ENCODE measurements at places on chromosomes 1 and 21.
A peak's percentile ranks its signal among the peaks of the same experiment; 100 is the strongest.

GRCh38 chr21:20301395-20301794 lies 696.8 kb upstream of the NCAM2 start:
- DNase-seq: no peak

DNA sequence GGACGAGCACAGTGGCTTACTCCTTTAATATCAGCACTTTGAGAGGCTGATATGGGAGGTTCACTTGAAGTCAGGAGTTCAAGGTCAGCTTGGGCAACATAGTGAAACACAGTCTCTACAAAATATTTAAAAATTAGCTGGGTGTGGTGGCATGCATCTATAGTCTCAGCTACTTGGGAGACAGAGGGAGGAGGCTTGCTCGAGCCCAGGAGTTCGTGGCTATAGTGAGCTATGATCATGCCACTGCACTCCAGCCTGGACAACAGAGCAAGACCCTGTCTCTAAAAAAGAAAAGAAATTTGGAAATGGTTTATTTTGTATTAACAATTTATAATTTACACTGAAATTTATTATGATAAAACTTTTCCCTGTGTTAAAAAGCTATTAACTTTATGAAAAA lies 1.7 kb upstream of the ANGPTL3 start:
- DNase-seq: no peak

GRCh38 chr1:95003433-95003738 lies 69.4 kb downstream of the ALG14 start:
- DNase-seq: no peak

DNA sequence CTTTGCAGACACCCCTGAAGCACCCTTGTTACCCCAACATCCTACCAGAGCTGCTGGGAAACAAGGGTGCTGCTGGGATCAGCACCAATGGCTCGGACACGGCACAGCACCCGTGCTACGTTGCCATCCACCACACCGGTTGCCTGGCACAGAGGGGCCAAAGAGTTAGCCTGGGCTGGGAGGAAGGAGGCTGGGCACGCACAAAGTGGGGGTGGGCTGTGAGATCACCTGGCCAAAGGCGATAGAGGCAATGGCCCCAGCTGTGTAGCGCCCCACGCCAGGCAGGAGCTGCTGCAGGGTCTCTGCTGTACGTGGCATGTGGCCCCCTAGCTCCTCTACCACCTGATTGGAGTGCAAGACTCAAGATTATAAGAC lies 5.6 kb downstream of the HPDL start:
- no peak for DNase-seq

DNA sequence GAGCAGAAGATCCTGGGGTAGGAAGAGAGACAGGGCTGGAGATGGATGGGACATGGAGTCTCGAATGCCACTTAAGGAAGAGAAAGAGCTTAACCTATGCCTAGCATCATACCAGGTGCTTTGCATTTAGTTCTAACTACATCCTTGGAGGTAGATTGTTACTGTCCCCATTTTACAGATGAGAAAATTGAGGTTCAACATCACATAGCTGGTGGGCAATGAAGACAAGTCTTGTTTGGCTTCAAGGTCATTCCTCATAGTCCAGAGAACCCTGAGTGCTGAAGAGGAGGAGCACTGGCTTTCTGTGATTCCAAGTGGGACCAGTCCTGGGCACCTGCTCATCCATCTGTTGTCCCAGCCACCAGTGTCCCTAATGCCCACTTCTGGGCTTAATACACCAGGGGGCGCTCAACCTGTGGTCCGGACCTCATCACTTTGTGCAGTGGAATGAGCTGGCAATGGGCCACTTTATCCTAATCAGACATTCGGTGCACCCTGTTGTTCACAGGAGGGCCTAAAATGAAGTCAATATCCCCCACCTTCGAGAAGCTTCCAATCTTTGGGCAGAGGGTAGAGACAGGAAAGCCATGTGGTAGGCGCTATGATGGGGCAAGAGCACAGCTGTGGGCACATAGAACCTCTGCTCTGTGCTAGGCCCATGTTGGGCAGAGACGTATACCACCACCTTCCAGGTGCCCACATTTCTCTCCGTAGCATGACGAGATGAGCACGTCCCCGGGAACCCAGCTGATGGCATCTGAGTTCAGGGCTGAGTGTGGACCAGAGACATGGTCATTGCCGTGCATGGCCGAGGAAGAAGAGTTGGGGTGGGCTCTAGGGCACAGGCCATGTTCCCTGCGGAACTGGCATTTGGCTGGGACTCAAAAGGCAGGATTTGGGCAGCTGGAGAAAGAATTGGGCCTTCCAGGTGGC lies 9.2 kb downstream of the RPS6KA1 start:
- no peak for DNase-seq

DNA sequence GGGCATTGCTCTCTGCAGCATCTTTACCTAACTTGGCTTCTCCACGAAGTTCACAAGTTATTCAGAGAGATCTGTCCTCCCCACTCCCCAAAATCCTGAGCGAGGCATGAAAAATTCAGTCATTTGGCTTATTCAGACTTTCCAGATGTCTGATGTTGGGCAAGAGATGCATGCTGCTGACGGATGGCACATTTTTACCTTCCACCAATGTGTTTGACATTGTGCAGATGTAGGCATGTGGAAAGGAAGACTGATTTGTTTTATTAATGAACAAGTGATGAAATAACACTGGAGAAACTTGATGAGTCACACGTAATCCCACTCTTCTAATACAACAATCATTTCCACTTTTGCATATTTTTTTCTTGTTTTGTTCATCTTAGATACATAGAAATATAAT lies 86.7 kb downstream of the C1orf94 start:
- DNase-seq: no peak

GRCh38 chr1:25647106-25647505 lies 30.5 kb downstream of the MAN1C1 start:
- no peak for DNase-seq

- DNase-seq: peak; percentile 42
These were observed 21.7 kb downstream of the BTG2 start for GRCh38 chr1:203326830-203327683.

DNA sequence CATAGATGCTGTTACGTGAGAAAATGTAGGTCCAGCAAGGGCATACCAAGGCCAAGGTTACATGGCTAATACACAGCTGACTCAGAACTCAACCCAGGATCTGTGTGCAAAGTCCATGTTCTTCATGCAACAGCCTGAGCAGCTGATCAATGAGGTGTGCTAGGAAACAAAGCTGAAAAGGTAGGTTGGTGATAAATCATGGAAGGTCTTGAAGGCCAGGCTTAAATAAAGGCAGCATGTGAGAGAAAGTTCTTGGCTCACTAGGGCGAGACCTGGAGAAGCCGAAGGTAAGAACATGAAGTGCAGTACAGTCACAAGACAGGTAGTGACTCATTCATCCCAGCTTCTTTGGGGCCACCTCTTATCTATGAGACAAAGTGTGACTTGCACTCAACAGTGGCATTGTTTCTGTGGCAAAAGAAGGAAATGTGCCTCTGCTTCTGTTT lies 33.4 kb downstream of the TLR5 start:
- DNase-seq: no peak

GRCh38 chr1:85116856-85117255 lies 68.6 kb upstream of the MCOLN3 start:
- DNase-seq: no peak

- DNase-seq: no peak
These were observed 52.4 kb upstream of the GPR157 start for GRCh38 chr1:9181176-9181906.

GRCh38 chr1:183842795-183843144 lies 37.9 kb downstream of the RGL1 start:
- no peak for DNase-seq

- peak; percentile 80 for DNase-seq
These were observed 21.0 kb downstream of the SPRTN start for GRCh38 chr1:231359113-231359512.

GRCh38 chr1:1591452-1591851 lies 8.5 kb downstream of the FNDC10 start:
- DNase-seq: no peak

- DNase-seq: no peak
These were observed 44.6 kb downstream of the ATP1A1 start for GRCh38 chr1:116417678-116418077.

- DNase-seq: no peak
These were observed 1189.2 kb downstream of the PLA2G4A start for GRCh38 chr1:188017921-188018320.

DNA sequence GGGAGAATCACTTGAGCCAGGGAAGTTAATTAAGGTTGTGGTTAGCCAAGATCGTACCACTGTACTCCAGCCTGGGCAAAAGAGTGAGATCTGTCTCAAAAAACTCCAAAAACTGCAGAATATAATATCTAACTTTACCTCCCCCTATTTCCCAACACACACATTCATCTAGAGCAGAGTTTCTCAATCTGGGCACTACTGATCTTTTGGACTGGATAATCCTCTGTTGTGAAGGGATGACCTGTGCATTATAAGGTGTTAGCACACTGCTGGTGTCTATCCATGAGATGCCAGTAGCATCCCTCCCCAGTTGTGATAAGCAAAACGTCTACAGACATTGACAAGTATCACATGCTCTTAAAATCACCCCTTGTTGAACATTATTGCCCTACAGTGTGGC lies 61.8 kb downstream of the RGS13 start:
- no peak for DNase-seq

- DNase-seq: no peak
These were observed 95.6 kb upstream of the LBR start for GRCh38 chr1:225523263-225523950.

- DNase-seq: peak; percentile 45
These were observed 23.5 kb upstream of the RSBN1 start for GRCh38 chr1:113835686-113836290.

Measured in HS-5 (cell line).